ENCODE measurements at places on chromosomes 3 and 15.

DNA sequence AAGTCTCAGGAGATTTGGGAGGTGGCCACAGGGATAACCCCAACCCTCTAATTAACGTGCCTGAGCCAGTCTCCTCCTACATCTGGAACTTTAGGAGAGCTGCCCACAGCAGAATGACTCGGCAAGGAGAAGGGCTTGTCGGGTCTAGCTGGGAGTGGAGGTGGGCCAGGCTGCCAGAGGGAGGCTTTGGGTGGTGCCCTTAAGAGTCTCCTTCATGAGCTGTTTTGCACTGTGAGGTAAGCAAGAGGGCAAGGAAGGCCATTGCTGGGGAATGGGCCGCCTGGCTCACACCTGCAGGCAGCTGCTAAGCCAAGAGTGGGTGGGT is 3.6 kb upstream of the TNK2 start:
- DNase-seq: no peak

GRCh38 chr3:159828542-159828943 is 160.1 kb upstream of the IL12A start:
- DNase-seq: peak; percentile 79

GRCh38 chr15:72235298-72235697 is 4.3 kb upstream of the PKM start:
- no peak for DNase-seq

GRCh38 chr3:53749448-53749847 is 96.8 kb downstream of the CHDH start:
- no peak for DNase-seq

DNA sequence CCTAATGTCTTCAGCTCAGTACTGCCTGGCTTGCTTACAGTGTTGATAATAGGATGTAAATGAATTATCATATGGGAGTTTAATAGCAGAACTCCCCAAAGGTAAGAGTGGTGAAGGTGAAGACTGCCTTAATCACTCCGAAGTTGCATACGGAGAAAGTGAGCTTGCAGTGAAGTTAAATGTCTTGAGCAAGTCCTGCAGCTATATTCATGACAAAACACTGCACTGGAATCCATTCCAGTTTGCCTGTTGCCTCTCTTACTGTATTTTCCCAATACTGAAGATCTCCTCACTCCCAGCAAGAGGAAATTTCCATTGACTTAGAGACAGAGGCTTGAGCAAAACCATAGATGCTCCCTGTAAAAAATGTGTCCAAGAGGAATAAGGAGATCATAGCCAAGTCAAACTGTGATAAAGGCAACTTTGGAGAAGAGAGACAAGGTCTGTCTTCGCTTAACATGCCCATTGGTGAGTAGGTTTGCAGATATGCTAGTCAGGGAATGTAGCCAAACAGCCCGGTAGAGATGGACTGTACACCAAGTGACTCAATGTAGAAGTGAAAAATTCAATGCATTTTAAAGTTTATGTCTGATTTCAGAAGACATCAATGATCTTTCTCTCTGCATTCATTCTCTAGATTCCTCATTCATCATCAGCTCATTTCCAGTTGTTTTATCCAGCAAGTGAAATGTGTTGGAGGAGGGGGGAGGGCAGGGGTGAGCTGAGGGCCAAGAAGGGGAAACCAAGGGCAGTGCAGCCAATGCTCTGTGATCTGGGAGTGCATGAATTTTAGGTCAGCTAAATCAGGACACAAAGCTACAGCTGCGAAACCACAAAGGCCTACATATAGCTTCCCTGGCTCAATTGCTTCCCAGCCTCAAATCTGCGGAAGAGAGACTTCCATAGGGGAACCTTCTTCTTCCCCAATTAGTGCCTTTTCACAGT is 667.1 kb upstream of the NR2F2 start:
- no peak for DNase-seq

GRCh38 chr15:98903377-98904018 is 104.1 kb downstream of the PGPEP1L start:
- DNase-seq: peak; percentile 38

DNA sequence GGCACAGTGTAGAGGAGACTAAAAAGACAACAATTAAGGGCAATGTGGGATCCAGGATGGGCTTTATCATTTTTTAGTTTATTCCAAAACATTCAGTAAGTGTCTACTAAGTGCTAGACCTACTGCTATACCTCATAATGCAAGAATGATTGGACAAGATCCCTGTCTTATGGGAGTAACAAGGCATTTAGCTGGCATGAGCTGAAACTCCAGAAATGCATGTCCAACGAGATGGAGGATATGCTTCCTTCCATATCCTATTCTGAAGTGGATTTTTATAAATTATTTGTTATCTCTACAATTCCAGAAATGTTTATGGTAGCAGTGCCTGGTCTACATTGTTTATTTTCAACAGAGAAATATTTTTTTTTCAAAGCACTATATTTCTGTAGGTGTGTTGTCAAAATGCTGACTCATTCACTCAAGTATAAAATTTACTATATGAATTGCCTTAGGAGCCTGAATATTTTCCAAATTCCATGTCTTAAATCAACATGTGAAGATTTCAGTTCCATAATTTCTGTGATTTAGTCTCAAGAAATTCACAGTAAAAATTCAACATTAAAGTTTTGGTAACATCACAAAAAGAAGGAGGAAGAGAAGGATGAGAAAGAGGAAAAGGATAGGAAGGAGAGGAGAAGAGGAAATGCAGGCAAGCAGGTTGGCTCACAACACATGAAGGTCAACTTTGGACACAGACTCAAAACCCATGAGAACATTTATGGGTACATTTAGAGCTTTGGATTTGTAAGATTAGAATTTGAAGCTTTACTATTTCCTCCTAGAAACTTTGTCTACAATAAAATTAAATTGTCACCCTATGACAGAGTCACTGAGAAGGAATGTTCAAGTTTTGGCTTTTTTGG is 88.6 kb downstream of the P3H2 start:
- no peak for DNase-seq

- DNase-seq: no peak
Measured at GRCh38 chr15:49898575-49899283, 220.3 kb downstream of the ATP8B4 start.

DNA sequence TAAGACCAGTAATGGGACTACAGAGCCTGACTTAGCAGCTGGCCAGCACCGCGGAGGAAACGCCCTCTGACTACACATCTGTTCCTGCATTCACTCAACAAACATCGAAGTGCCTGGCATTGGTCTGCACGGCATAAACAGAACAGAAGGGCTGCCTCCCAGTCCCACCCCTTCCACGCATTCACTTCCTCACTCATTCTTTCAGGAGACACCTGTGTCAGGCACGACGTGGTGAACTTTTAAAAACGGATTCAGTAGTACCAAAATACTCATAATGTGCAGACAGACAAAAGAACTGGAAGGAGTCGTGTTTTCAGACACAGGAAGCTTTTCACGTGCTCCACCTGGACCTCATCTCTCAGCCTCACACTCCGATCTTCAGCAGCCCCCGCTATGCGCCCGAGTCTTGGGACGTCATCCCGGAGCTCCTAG is 123.3 kb downstream of the XXYLT1 start:
- no peak for DNase-seq

GRCh38 chr3:44012160-44012899 is 229.4 kb upstream of the TOPAZ1 start:
- DNase-seq: no peak

GRCh38 chr15:80219955-80220354 is 32.1 kb downstream of the CTXND1 start:
- no peak for DNase-seq

DNA sequence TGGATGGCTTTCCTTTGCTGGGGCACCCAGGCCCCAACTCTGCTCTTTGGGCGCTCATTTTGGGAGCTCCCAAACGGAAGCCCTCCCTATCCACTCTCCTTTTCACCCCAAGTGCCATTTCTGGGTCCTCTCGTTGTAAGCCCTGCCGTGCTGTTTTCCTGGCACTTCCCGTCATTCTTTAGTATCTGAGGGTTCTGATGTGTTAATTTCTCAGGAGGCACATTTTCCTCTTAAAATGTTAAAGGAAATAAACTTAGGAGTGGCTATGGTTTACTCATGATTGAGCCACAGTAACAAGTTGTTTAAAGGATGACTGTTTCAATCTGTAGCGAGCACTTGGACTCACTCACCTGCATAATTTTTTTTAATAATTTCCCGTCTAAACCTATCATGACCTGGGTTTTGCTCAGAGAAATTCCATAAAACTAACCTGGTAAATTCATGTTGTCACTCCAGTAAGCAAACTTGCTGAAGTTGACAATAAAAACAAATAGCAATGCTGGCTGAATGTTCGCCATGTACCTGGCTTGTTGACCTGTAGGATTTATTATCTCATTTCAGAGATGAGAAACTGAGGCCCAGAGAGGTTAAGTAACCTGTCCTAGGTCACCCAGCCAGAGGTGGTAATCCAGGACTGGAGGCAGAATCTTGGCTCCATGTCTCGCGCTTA is 10.6 kb downstream of the ALDH1A3 start:
- no peak for DNase-seq

Measured in SW 1271 (cell line).